ENCODE measurements at places on chromosomes 3 and 15. TPM values are rescaled to one million over a fixed set of nuclear protein-coding genes. Genes with fewer than 3 reads are reported as not detected.

Gene C3orf33
- 7.7 TPM for polyA plus RNA-seq

GRCh38 chr3:194974468-194975135 is 288.9 kb downstream of the FAM43A start:
- no peak for DNase-seq

- no peak for DNase-seq
These were observed 403.8 kb upstream of the GBE1 start for GRCh38 chr3:82165266-82165665.

- DNase-seq: peak; percentile 48
These were observed 12.8 kb upstream of the SETMAR start for GRCh38 chr3:4290272-4290893.

- no peak for DNase-seq
These were observed 17.7 kb downstream of the ACVR2B start for GRCh38 chr3:38471260-38471857.

DNA sequence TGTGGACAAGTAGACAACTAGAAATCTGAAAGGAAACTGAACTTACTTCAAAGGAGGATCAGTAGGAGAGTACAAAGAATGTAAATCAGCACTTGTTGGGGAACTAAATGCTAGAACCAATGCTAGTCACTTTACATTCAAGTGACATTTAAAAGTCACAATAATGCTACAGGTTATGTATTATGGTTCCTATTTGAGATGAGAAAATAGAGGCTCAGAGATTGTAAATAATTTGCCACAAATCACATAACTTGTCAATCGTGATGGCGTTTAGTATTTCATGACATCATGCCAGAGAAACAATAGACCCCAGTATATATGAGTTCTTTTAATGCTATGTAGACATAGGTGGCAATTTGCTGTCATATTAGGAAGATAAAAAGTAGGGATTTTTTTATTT is 467.8 kb upstream of the CBLB start:
- no peak for DNase-seq

Gene TTC14
- 16.4 TPM for polyA plus RNA-seq

Gene KAT2B
- polyA plus RNA-seq: 7.1 TPM

GRCh38 chr3:18830087-18830486 is 318.2 kb upstream of the KCNH8 start:
- DNase-seq: no peak

Gene GOLGA6D
- polyA plus RNA-seq: 0.05 TPM

- no peak for DNase-seq
These were observed 1003.5 kb downstream of the AGBL1 start for GRCh38 chr15:87083201-87083600.

- peak; percentile 38 for DNase-seq
These were observed 46.4 kb downstream of the GJD2 start for GRCh38 chr15:34708422-34708821.

Data from A549 (cell line).